Effector CD4-positive, alpha-beta T cell (primary cell): ENCODE measurements at places on chromosomes 6 and 20.
A peak's percentile ranks its signal among the peaks of the same experiment; 100 is the strongest.

DNA sequence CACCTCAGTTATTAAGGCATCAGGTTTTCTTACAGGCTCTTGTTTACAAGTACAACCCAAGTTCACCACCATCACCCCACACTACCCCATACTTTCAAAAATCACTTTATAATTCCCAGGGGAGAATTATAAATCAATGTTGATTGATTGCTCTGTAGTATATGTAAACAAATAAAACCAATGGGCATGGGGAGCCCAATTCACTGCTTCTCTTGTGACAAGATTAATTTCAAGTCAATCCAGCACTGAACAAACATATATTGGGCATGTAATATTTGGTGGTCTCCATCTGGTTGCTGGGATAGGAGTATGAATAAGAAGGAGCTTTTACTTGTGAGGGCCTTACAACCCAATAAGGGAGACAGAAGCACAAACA is 95.8 kb downstream of the CLVS2 start:
- DNase-seq, result no peak

DNA sequence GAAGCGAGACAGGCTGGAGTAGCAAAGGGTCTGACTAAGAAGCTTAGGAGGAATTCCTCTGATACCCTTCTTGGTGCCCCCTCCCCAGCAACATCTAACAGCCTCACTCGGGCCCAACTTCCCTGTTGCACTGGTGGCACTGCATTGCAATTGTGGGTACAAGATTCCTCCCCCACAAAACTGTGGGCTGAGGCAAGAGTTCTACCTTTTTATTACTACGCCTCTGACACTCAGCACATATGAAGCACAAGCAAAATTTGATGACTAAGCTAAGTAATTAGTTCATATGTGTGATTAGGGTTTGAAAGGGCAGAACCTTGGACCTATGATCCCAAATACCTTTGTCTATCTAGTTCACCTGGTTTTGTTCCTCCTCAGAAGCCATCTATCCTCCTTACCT is 83.5 kb downstream of the ZHX3 start:
- DNase-seq, result no peak

DNA sequence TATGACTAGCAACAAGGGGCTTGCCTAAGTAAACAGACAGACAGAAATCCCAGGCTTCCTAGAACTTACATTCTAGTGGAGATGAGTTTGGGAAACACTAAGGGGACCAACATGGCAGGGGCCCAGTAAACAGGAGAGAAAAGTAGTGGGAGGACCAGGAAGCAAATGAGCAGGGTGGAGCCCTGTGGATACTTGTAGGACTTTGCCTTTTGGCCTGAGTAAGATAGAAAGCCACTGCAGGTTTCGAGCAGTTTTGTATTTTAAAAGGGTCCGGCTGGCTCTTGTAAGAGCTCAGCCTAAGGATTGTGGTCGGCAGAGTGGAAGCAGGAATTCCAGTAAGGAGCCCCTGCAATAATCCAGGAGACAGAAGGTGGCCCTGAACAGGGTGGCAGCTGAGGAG is 125.5 kb downstream of the MAP3K7 start:
- no peak for DNase-seq

DNA sequence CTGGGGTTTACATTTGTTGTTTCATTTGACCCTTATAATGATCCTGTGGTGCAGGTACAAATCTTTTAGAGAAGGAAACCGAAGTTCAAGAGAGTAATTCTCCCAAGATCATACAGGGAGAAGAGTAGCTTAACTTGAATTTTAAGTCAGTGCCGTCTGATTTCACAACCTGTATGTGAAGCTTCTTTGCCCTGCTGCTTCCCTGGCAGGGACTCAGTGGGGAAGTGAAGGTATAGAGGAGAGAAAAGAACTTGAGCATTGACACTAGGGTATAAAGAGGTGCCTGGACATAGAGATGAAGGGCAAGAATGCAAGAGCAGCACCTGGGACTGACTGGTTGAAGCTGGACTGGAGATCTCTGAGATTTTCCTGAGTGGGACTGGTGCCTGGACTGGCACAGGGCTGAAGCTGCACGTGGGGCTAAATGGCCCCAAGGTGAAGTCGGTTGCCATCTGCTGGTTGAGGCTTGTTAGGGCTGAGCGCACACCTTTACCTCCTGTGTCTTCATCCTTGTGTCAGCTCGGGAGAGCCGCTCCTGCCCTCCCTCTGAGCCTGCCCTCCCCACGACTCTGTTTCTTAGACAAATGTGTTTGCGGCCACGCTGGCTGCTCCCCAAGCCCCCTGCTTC is 41.8 kb downstream of the FARS2 start:
- peak; percentile 43 for DNase-seq

- no peak for DNase-seq
Observed at GRCh38 chr6:137416376-137417109, 77.7 kb downstream of the OLIG3 start.

DNA sequence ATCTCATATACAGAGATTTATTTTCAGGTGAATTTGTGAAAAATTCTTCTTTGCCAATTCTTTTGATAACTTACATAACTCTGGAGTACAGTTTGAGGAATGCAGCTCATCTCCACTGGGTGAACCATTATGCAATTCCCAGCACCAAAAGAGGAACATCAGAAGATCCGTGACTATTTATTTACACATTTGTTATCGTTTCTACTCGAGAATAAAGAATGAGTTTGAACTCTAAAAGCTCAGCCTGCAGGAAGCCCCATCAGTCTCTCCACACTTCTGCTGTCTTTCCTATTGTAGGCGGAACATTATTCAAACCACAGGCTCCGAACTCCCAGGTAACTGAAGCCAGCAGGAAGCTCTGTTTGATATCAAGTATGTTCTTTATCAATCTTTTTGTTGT is 95.9 kb upstream of the IFNGR1 start:
- no peak for DNase-seq
